ENCODE measurements at places on chromosomes 3 and 15.
A peak's percentile ranks its signal among the peaks of the same experiment; 100 is the strongest.

DNA sequence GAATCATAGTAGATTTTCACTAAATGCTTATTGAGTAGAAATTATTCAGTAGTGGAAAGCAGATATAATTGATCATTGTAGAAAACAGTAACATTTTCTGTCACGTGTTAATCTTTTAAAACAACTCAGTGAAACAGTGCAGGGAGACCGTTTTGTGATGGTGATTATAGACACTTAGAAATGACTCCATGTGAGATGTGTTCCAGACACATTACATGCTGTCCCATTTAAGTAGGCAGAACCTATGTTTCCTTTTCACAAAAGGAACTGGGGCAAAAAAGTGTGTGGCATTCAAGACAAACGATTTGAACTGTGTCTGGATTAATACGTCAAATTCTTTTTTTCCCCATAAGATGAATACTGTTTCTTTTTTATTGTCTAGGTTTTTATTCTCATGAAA, 126.5 kb downstream of the TCF12 start:
- H3K36me3 ChIP-seq: no peaks in the 10 kb centered on the region
- H3K4me1 ChIP-seq: peaks cover 31% of the 10 kb centered on the region
- H3K27me3 ChIP-seq: no peaks in the 10 kb centered on the region
- no peak overlapping the region for H3K27ac ChIP-seq
- DNase-seq: no peak

- peak; percentile 88 for DNase-seq
- no peak overlapping the region for H3K4me3 ChIP-seq
- H3K4me1 ChIP-seq: peaks cover 10% of the 10 kb centered on the region
- no peak overlapping the region for H3K27ac ChIP-seq
- no peaks in the 10 kb centered on the region for H3K36me3 ChIP-seq
Measured at GRCh38 chr3:86563400-86563970, 427.5 kb downstream of the VGLL3 start.

- no peaks in the 10 kb centered on the region for H3K27me3 ChIP-seq
- H3K27ac ChIP-seq: no peak overlapping the region
- H3K4me3 ChIP-seq: no peak overlapping the region
- no peaks in the 10 kb centered on the region for H3K36me3 ChIP-seq
- no peak for DNase-seq
Measured at GRCh38 chr3:123618076-123618708, 33.3 kb upstream of the HACD2 start.

DNA sequence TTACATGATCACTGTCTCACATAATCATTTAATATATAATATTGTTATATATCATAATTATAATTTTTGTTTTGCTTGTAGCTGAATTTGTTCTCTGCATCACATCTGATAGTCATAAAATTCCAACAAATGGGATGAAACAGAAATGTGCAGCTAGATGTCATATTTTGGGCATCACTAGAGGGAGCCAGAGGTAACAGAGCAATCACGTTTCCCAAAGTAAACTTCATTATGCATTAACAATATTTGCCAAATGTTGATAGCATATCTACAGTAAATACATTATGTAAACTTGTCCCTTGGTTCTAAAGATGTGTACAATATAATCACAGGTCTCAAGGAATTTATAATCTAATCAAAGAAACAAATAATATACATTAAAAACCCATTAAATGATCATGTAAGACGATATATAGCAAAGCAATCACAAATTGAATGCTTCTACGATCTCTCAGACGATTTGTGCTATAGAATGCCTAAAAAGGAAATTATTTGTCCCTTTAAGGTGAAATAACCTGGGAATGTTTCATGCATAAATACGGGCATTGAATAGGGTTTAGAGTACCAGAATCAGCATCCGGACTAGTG, 234.2 kb upstream of the MCTP2 start:
- no peaks in the 10 kb centered on the region for H3K36me3 ChIP-seq
- no peak overlapping the region for H3K4me3 ChIP-seq
- H3K27me3 ChIP-seq: no peaks in the 10 kb centered on the region
- no peaks in the 10 kb centered on the region for H3K4me1 ChIP-seq

GRCh38 chr15:76209942-76210341, 101.3 kb downstream of the ETFA start:
- no peak overlapping the region for H3K27ac ChIP-seq
- no peaks in the 10 kb centered on the region for H3K36me3 ChIP-seq
- no peak overlapping the region for H3K4me3 ChIP-seq
- H3K27me3 ChIP-seq: no peaks in the 10 kb centered on the region

GRCh38 chr15:95407534-95407933, 923.0 kb upstream of the NR2F2 start:
- DNase-seq: no peak
- H3K27me3 ChIP-seq: no peaks in the 10 kb centered on the region
- H3K4me1 ChIP-seq: no peaks in the 10 kb centered on the region
- H3K36me3 ChIP-seq: no peaks in the 10 kb centered on the region
- H3K27ac ChIP-seq: no peak overlapping the region
- H3K4me3 ChIP-seq: no peak overlapping the region

DNA sequence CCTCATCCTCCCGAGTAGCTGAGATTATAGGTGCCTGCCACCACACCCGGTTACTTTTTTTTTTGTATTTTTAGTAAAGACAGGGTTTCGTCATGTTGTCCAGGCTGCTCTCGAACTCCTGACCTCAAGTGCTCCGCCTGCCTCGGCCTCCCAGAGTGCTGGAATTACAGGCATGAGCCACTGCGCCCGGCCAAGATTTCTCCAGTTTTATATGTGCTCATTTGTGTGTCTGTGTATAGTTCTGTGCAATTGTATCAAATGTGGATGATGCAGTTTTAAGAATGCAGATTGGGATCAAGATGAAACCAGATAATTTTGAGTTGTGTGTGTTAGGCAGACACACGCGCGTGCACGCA, 68.3 kb downstream of the SLCO3A1 start:
- H3K27me3 ChIP-seq: no peaks in the 10 kb centered on the region
- H3K36me3 ChIP-seq: no peaks in the 10 kb centered on the region
- H3K4me3 ChIP-seq: no peak overlapping the region
- no peak overlapping the region for H3K27ac ChIP-seq
- H3K4me1 ChIP-seq: peaks cover 20% of the 10 kb centered on the region

GRCh38 chr15:99504823-99505551, 60.8 kb upstream of the MEF2A start:
- no peaks in the 10 kb centered on the region for H3K27me3 ChIP-seq
- no peaks in the 10 kb centered on the region for H3K36me3 ChIP-seq
- no peak overlapping the region for H3K4me3 ChIP-seq
- peak; percentile 12 for DNase-seq
- no peaks in the 10 kb centered on the region for H3K4me1 ChIP-seq

DNA sequence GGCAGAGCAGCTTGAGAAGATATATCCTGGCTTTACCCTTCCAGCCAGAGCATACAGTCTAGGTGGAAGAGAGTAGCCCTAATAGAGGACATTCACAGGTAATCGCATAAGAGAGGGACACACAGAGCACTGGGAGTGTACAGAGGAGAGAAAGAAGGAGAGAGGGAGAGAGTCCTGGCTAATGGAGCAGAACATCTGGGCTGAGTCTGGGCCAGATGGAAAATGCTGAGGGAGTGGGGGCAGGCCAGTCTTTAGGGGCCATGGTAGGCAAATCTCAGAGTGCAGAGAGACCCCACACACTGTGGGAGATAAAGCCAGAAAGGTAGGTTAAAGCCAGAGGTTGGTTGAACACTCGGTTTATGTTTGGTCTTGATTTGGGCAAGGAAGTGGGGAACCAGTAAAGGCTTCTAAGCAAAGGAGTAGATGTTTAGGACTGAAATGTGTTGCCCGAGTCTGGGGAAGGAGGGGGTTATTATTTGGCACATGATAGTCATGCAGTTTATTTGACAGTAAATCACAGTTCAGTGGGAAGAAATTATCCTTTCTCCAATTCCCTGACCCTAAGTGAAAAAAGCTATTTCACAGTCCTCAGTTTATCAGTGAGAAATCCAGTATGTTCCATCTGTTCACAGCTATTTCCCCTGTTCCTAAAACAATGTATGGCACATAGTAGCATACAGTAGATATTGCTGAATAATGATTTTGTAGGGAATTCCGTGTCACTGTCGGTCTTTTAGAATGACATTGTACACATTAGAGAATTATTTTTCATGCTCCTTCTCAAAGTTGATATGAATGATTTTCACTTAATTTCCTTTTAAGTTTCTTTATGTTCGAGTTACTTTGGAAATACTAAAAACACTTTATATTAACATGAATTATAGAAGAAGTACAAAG, 45.7 kb downstream of the PDHB start:
- H3K27ac ChIP-seq: peak overlapping the region; percentile 55
- no peak overlapping the region for H3K4me3 ChIP-seq
- peaks cover 18% of the 10 kb centered on the region for H3K4me1 ChIP-seq
- H3K27me3 ChIP-seq: no peaks in the 10 kb centered on the region

GRCh38 chr15:101052031-101052620, 133.0 kb downstream of the LRRK1 start:
- DNase-seq: no peak
- H3K4me3 ChIP-seq: no peak overlapping the region
- no peaks in the 10 kb centered on the region for H3K36me3 ChIP-seq
- H3K27me3 ChIP-seq: no peaks in the 10 kb centered on the region
- no peak overlapping the region for H3K27ac ChIP-seq

DNA sequence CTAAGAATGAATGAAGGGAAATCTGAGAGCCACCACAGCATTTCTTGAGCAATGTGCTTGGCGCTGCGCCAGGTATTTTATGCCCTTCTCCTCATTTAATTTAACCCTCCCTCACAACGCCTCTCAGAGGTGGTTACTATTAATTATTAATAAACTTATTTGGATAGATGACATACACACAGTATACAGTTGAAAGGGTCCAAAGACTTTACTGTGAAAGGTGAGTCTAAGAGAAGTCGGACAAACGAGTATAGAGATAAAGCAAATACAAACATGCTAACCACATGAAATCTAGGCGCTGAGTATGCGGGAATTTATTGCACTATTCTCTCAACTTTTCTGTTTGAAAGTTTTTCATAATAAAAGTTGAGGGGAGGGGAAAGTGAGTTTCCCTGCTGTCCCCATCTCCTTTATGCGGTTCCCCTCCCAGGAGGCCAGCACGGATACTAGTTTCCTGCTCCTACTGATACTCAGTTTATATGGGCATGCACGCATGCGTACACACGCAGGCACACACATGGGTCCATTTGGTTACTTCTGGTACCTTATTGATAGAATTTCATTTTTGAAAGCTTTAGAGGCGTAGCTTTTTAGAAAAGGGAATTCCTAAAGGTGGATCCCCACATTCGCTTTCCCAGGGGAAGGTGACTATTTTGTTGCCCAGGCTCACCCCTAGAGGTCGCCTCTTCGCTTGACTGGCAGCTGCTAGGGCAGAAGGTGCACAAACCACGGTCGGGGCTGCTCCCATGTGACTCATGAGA, 28.5 kb upstream of the KCTD6 start:
- H3K36me3 ChIP-seq: no peaks in the 10 kb centered on the region
- H3K27me3 ChIP-seq: no peaks in the 10 kb centered on the region
- H3K4me1 ChIP-seq: peaks cover 9% of the 10 kb centered on the region
- peak; percentile 88 for DNase-seq

GRCh38 chr3:179760944-179761343, 108.1 kb downstream of the USP13 start:
- H3K27me3 ChIP-seq: no peaks in the 10 kb centered on the region
- no peak overlapping the region for H3K4me3 ChIP-seq
- H3K27ac ChIP-seq: no peak overlapping the region
- no peaks in the 10 kb centered on the region for H3K4me1 ChIP-seq

- no peaks in the 10 kb centered on the region for H3K27me3 ChIP-seq
- H3K27ac ChIP-seq: no peak overlapping the region
- no peaks in the 10 kb centered on the region for H3K36me3 ChIP-seq
- no peak overlapping the region for H3K4me3 ChIP-seq
- H3K4me1 ChIP-seq: no peaks in the 10 kb centered on the region
Measured at GRCh38 chr3:36302158-36302509, 78.2 kb upstream of the STAC start.

DNA sequence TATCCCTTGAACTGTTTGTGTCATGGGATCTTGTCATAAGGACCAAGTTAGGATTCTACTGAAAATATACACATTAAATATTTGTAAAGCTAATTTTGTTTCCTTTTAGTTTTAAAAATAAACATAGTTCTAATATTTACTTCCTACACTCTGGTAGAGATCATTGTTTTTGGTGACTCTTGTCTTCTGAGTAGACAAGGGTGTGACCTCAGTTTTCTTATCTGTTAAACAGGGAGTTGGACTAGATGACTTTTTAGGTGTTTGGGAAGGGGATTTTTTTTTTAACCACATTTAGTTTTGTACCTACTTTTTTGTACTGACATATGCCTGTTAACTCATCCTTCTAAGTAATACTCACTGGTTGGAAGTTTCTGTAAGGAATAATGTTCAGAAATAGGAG, 30.8 kb downstream of the PLS1 start:
- no peak overlapping the region for H3K27ac ChIP-seq
- H3K4me3 ChIP-seq: no peak overlapping the region
- H3K4me1 ChIP-seq: peaks cover 6% of the 10 kb centered on the region
- H3K27me3 ChIP-seq: no peaks in the 10 kb centered on the region

DNA sequence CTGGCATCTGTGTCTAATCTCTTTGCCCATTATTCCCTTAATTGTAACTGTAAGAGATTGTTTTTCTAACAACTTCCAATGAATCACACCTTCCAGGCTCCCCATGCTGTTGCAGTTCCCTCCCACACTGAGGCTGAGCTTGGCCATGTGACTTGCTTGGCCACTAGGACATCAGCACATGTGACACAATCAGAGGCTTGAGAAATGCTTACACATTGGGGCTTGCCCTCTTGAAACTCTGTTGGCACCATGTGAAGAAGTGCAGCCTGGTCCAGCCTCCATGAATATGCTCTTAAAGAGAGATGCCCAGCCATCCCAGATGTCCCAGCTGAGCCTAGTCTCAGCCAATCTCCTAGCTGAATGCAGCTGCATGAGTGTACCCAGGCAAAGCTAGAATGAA, 326.8 kb upstream of the SOX2 start:
- no peaks in the 10 kb centered on the region for H3K36me3 ChIP-seq
- DNase-seq: no peak
- H3K27me3 ChIP-seq: no peaks in the 10 kb centered on the region

DNA sequence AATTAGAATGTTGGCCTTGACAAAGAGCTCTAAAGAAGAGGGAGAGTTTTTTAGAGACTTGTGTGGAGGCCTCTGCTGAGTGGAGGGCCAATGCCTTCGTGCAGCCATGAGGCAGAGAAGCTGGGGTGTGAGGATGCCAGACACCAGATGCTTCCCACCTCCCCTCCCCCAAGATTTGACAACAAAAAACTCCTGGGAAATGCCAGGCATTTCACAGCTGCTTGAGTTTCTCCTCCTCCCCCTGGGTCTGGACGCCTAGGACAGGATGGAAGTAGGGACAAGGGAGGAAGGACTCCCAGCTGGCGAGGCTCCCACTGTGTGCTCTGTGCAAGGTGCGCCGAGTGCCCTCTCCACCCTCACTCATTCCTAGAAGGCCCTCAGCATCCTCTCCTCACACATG, 20.1 kb downstream of the TGM4 start:
- H3K4me3 ChIP-seq: no peak overlapping the region
- peak; percentile 51 for DNase-seq
- no peak overlapping the region for H3K27ac ChIP-seq
- H3K4me1 ChIP-seq: no peaks in the 10 kb centered on the region
- H3K36me3 ChIP-seq: no peaks in the 10 kb centered on the region
